ENCODE measurements at places on chromosomes 6 and 20.

DNA sequence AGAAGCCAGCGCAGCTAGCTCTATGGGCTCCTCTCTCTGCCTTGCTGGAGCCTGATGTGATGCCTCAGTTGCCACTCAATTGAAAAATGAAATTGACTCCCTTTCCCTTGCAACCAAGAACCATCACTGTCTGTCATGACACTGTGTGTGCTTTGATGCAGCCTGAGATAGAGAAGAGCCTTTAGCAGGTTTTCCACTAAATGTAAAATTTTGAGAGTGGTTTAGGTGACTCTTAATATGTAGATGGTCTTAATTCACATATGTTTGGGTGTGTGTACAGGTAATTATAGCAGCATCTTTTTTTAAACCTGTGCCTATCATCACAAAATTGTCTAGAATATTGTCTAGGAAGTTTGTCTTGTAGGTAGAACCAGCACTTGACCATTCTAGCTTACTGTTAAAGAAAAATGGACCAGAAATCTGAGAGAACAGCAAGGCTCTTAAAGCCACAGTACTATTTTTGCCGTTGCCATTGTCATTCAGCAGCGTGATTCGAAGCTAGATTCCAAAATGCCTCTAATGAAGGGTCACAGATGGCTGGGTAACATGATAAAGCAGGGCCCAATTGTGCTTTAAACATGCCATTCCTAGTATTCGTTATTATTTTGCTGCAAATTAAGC, 1.3 kb downstream of the ARFGEF3 start:
- no peak for DNase-seq

- no peak for DNase-seq
Observed at GRCh38 chr20:33576432-33577125, 85.5 kb upstream of the C20orf144 start.

- peak; percentile 66 for DNase-seq
Observed at GRCh38 chr6:16727996-16728395, 33.3 kb downstream of the ATXN1 start.

DNA sequence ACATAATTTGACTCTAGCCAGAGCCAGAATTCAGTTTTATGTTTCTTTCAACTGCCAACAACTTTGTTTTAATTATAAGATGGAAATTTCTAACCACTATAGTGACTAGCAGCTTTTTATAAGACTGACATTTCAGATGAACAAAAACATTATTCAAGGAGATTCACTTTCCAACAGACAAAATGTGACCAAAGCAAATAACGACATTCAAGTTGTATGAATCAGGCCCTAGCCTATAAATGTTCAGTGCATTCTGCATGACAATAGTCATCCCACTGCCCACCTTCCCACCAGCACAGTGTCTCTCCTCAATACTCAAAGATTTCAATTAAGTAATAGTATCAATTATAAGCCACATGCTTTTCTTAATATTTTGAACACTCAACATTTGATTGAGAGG, 200.7 kb downstream of the KHDC1L start:
- no peak for DNase-seq

DNA sequence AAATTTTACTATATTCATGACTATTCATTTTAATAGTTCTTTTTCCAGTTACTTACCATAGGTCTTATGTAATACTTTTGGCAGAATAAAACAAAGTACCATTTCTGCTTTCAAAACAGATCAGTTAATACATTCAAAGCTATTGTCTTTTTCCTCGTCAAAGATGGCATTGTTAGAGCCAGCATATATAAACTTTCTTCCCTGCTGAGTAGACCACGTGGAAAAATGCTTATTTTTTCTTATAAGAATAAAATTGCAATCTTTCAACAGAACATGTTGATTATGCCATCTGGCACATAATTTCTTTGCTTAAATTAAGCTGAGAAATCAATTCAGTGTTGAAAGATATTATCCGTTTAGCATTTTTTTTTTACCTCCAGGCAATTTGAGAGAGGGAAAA, 34.9 kb upstream of the EXOC2 start:
- no peak for DNase-seq

GRCh38 chr6:11700118-11700718, 78.4 kb downstream of the ADTRP start:
- DNase-seq, result peak; percentile 57

DNA sequence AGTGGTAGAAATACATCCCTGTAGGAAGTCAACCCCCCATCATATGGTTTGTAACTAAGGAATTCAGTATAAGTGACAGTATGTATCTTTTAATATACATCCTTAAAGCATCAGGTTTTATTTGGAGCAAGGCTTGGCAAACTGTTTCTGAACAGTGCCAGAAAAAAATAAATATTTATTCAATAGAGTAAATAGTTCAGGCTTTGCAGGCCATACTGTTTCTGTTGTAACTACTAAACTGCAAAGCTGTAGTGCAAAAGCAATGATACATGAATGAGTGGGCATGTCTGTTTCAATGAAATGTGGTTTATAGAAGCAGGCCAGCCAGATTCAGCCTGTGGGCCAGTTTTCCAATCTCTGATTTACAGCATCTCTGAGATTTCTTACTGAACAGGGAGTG, 977 bp downstream of the MEI4 start:
- no peak for DNase-seq

- DNase-seq, result no peak
Observed at GRCh38 chr6:124858564-124858963, 103.7 kb upstream of the RNF217 start.

- no peak for DNase-seq
Observed at GRCh38 chr6:140393665-140394540, 1019.5 kb upstream of the CITED2 start.

All from large intestine (tissue), 12 donors.